ENCODE measurements at places on chromosomes 4 and X.

GRCh38 chrX:119236623-119237561 is 807 bp downstream of the PGRMC1 start:
- no peak for DNase-seq

DNA sequence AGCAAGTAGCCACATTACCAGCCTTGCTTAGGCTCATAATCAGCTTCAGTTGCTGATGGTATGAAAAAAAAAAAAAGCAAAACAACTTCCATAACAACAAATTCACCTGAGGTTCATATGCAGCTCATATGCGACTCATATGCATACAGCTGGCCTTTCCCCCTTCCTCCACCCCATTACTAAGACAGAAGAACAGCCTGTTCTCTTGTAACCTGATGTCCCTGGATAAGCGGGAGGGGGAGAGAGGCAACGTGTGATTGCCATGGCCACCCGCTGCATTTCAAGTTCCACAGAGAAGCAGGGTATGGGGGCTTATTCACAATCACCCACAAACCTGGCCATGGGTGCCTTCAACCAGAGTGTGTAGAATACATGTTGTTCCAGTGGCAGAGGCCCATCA is 95.1 kb upstream of the DGKK start:
- DNase-seq: no peak

DNA sequence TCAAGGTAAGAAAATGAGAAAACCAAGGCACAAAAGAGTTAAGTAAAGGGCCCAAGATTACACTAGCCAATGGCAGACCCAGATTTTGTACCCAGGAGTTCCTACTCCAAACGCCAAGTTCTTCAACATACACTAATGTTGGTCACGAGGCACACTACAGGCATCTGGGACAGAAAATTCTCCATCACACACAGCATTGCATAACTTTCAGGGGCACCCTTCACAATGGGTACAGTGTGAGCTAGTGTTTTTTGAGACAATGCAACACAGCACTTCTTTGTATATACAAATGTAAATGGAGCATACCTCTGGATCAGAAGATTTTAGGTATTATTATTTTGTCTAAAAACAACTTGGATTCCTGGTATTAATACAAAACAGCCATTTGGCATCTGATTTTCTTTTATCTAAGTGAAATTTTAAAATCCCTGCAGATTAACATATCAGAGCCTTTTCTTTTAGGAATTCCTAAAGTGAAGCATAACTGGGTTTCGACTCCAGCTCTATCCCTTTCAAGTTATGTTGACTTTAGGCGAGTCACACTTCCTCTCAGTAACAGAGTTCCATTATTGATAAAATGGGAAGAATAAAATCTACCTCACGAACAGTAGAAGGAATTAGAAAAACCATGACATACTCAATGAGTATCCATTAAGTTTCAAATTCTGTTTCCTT is 41.1 kb downstream of the ADGRA3 start:
- no peak for DNase-seq

- DNase-seq: no peak
Observed at GRCh38 chr4:94334962-94335361, 7.7 kb downstream of the HPGDS start.

DNA sequence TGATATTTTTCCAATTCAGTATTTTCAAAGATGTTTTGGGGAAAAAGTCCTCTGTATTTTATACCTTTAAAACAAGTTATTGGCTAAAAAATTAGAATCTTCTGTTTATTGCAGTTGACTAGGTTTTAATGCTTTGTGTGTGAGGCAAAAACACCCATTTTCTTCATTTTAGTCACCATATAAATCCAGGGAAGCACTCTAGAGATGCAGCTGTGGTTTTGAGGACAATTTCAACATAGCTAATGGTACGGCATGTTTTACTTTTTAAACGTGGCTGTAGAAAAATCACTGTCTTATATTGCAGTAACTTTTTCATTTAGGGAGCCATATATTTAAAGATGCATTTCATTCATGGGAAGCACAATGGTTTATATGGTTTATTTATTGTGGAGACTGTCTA is 129.1 kb upstream of the PITX2 start:
- DNase-seq: no peak

GRCh38 chrX:49079489-49080428 is at the start of gene WDR45:
TSS of gene WDR45 (minus strand) at chrX:49079887. CDS start at chrX:49078095, 1,792 bp downstream.
- DNase-seq: peak; percentile 50

- no peak for DNase-seq
Observed at GRCh38 chr4:104973708-104974107, 173.0 kb upstream of the TET2 start.

GRCh38 chrX:31265383-31265782 is 193.5 kb upstream of the FTHL17 start:
- no peak for DNase-seq

DNA sequence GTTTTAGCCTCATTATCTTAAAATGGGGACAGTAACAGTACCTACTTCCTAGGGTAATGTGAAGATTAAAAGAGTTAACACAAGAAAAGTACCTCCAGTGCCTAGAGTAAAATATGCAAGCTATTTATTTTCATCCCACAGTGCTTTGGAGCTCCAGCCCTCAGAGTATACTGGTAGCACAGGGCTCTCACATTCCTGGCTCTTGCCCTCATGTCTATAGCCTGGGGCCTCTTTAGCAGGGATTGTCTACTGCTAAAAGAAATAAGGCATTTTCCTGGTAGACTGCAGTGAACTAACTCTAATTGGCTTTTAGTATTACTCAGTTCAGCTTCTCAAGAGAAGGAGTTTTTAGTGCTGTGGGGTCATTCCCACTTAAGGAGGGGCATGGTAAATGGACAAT is 60.8 kb downstream of the RRAGB start:
- no peak for DNase-seq

DNA sequence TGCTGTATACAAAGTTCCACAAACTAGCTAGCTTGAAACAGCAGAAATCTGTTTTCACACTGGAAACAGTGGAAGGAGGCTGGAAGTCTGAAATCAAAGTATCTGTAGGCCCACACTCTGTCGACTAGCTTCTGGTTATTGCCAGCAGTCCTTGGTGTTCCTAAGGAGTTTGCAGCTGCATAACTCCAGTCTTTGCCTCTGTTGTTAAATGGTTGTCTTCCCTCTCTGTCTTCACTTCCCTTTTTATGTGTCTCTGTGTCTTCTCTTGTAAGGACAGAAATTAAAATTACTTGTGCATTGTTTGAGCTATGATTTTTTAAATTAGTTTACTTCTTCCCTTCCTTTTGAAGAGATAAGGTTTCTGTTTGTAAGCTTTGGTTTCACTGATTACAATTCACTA is 8.2 kb downstream of the MTHFD2L start:
- no peak for DNase-seq

- no peak for DNase-seq
Observed at GRCh38 chr4:22097596-22097995, 149.0 kb upstream of the KCNIP4 start.

DNA sequence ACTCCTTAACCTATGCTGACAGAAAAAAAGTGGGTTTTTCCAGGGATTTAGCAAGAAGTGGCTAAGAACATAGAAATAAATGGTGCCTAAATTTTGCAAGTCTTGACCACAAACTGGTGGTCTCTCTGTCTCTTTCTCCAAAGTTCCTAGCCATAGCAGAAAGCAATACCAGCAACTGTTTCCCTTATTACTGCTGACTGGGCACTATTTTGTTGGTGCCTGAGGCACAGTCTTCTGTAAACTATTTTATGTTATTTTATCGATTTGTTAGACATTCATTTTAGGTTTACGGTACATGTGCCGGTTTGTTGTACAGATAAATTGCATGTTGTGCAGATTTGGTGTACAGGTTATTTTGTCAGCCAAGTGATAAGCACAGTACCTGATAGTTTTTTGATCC is 234.6 kb upstream of the TECRL start:
- no peak for DNase-seq

- DNase-seq: no peak
Observed at GRCh38 chr4:40454816-40455215, 119.7 kb downstream of the CHRNA9 start.

GRCh38 chrX:69277369-69277990 is 112.2 kb upstream of the PJA1 start:
- DNase-seq: no peak

DNA sequence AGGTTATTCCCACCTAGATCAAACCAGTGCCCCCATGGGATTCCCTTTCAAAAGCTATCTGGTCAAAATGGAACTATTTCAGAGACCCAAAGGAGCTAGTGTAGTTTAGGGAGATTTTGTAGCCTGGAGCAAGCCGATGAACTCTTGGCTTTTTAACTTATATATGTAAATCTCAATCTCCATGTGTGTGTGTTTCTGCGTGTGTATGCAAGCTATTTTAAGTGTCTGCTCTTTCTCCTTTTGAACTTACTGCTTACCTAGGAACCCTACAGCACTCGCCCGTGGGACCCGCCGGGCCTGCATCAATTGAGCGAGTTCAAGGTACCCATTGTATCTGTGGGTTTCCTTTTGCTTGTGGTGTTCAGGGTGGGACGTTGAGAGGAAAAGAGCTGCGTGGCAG is 10.4 kb downstream of the CSTF2 start:
- no peak for DNase-seq

DNA sequence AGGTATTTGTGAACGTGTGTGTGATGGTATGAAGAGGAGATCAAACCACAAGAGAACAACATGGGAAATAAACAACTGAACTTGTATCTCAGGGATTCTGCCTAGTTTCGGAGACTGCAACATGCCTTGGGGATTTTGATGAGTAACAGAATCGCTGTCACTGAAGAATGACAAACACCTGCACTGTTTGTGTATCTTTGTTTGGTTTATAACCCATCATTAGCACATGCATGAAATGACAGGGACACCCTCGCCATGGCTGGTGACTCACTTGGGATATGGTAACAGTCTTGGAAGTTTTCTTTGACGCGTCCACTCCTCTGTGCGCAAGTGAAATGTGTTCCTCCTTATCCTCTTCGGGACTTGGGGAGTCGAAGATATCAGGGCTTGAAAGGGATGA is 30.3 kb upstream of the MAP3K15 start:
- DNase-seq: no peak

DNA sequence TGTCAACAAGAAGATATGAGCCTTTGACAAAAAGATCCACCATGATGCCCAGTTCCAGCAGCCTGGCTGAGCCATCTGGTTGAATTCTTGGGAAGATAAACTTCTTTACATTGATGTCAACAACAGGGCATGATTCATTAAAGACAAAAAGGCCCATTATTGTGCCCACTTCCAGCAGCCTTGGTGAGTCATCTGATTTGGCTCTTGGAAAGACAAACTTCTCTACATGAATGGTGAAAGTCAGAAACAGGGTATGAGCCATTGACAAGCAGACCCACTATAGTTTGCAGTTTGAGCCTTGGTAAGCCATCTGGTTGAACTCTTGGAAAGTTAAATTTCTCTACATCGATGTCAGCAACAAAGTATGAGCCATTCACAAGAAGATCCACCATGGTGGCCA is 4.1 kb upstream of the CSF2RA start:
- DNase-seq: no peak

- peak; percentile 65 for DNase-seq
Observed at GRCh38 chr4:77157859-77158486, 966 bp downstream of the CCNG2 start.

- DNase-seq: no peak
Observed at GRCh38 chrX:23136816-23137215, 137.1 kb downstream of the DDX53 start.

DNA sequence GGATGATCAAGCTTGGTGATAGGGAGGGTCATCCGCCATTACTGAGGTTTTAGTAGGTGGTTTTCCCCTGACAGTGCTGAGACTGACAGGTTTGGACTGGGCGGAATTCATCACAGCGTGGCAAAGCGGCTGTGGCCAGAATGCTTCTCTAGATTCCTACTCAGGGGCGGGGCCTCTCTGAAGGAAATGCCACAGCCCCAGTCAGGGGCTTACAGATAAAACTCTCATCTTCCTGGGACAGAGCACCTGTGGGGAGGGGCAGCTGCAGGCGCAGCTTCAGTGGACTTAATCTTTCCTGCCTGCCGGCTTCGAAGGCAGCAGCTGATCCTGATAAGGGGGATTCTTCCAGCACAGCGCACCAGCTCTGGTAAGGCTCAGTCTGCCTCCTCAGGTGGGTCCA is 316.7 kb downstream of the RPA4 start:
- no peak for DNase-seq

DNA sequence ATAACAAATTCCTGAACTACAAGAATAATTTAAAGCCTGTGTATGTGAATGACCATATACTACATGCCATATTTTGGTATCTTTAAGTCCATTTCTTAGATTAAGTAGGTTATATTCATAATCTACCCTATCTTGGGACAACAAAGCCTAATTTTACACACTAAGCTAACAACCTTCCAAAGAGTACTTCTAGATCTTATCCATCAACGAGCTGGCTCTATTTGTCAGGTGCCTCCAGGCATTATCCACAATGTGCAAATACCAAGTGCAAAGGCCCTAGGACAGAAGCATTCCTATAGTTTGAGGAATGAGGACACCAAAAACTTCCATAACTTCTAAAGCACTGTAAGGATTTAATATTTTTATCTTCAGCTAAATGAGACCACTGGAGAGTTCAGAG is 3.5 kb downstream of the SLBP start:
- DNase-seq: no peak

GRCh38 chr4:30950737-30951136 is 230.6 kb downstream of the PCDH7 start:
- DNase-seq: no peak

DNA sequence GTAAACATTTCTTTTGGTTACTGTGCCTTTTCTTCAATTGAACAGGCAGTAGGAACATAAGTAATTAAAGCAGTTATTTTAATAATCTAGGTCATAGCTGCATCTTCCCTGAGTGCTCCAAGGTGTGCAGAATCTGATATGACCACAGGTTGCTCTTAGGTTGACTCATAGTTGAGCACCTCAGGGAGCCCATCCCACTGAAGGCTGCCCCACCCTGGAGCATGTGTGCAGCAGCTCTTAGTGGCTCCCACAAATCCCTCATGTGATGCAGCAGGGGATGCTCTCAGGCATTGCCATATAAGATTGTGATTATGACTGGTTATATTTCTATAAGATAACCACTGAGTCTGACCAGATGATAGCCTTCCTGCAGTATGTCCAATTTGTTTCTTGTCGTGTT is 72.3 kb downstream of the ZNF518B start:
- no peak for DNase-seq

- no peak for DNase-seq
Observed at GRCh38 chr4:115054836-115055235, 58.6 kb downstream of the NDST4 start.

GRCh38 chrX:17550011-17550410 is 175.0 kb downstream of the NHS start:
- no peak for DNase-seq

All from activated gamma-delta T cell (primary cell).